ENCODE measurements at places on chromosomes 1 and 21.

- DNase-seq: no peak
These were observed 68.9 kb upstream of the PARP1 start for GRCh38 chr1:226476648-226477319.

DNA sequence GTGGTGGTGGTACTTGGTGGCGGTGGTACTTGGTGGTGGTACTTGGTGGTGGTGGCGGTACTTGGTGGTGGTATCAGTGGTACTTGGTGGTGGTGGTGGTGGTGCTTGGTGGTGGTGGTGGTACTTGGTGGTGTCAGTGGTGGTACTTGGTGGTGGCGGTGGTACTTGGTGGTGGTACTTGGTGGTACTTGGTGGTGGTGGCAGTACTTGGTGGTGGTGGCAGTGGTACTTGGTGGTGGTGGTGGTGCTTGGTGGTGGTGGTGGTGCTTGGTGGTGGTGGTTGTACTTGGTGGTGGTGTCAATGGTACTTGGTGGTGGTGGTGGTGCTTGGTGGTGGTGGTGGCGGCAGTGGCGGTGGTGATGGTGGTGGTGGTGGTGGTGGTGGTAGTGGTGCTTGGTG is 20.2 kb downstream of the COQ8A start:
- no peak for DNase-seq

- DNase-seq: no peak
These were observed 965.7 kb downstream of the NCAM2 start for GRCh38 chr21:21963911-21964310.

DNA sequence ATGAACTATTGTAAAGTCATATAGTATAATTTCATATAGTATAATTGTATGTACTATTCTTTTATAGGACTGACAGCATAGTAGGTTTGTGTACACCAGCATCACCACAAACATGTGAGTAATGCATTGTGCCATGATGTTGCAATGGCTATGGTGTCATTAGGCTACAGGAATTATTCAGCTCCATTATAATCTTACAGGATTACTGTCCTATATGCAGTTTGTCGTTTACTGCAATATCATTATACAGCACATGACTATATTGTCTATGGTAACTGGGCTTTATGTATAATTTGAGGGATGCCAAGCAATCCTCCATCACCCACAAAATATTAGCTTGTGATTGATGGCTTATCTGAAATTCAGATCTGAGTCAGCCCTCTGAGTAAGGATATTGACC is 54.2 kb upstream of the PBX1 start:
- no peak for DNase-seq

DNA sequence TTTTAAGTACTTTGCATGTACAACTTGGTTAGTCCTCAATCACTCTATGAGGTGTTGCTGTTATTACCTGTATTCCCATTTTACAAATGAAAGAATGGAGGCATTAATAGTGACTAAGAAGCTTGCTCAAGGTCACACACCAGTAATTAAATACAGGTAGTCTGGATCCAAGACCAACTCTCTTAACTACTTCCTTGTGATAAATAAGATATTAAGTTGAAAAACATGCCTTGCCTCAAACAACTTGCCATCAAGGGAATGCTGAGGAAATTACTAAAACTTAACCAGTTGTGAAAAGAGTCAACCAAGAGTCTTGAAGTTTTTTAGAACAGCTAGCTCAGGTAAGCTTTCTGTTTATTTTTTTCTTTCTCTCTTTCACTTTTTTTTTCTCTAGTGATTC is 21.0 kb upstream of the LAMC1 start:
- DNase-seq: no peak

DNA sequence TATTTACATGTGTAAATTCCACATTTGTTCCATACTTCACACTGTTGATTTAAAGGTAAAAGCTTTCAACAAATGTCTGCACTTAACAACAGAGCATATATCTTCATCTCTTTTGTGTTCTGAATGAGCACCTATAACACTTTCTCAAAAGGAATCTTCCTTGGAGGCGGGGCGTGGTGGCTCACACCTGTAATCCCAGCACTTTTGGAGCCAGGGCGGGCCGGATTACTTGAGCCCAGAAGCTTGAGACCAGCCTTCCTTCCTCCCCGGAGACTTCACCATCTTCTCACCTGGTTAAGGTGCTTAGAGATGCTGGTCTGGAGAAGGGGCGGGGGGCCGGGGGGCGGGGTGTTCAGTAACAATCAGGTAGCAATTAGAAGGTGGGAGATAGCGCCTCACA is 16.5 kb downstream of the RYR2 start:
- DNase-seq: no peak

DNA sequence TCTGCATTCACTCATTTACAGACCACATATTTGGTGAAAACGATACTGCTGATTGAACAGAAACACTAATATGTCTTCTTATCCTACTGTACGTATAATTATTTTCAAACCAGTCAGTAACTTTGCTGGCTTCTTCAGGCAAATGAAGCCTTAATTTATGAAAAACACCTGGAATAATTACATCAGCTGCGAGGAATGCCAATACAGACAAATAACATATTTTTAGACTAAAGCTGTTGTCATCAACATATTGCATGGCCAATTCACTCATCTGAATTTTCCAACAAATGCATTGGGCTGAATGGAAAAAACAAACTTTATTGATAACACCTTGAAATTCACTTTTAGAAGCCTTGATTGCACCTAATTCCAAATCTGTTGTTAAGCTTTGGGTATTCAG is 165.9 kb downstream of the HLX start:
- no peak for DNase-seq

GRCh38 chr1:7420098-7420445 is 351.0 kb upstream of the VAMP3 start:
- DNase-seq: peak; percentile 25

GRCh38 chr1:12566484-12567287 is 51.3 kb downstream of the DHRS3 start:
- DNase-seq: no peak

- no peak for DNase-seq
These were observed 58.1 kb downstream of the ZSWIM5 start for GRCh38 chr1:45148209-45148825.

DNA sequence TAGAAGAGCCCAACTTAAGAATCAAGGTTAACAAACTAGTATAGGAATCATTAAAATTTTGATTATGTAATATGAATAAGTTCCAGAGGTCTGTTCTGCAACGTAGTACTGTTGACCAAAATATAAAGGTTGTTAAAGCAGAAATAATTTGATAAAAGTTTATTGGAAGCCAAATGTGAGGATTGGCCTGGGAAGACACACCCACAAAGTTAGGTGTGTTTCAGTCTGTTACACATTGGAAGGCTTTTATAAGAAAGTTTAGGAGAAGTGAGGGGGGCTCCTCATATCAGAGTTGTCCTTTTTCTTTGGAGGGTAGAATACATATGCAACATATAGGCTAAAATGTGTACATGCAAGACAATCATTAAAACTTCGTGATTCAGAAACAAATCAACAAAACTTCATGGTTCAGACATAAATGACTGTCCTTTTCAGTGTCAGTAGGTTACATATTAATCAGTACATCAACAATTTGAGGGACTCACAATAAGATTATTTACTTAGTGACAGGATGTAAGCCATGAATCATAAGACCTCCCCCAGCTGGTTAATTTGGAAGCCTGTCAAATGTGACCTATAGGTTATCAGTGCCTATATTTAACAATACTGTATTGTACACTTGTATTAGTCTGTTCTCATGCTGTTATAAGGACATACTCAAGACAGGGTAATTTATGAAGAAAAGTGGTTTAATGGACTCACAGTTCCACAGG is 245.0 kb upstream of the B3GALT2 start:
- DNase-seq: no peak

DNA sequence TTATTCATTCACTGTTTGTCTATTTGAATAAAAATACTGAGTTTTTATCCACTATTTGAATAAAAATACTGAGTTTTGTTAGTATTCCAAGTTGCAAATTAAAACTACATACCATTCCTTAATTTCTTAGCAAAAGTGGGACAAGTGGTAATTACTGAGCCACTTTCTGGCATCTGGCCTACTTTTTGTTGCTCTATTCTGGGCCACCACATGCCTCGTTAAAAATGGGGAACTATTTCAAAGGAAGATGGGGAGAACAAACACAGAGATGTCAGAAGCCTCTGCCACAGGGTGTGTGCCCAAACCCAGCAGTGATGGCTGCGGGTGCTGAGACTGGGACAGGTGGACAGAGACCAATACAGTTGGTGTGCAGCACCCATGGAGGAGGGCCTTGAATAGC is 14.6 kb downstream of the PIGP start:
- no peak for DNase-seq
